ENCODE measurements at places on chromosomes 1 and 21.
A peak's percentile ranks its signal among the peaks of the same experiment; 100 is the strongest.

DNA sequence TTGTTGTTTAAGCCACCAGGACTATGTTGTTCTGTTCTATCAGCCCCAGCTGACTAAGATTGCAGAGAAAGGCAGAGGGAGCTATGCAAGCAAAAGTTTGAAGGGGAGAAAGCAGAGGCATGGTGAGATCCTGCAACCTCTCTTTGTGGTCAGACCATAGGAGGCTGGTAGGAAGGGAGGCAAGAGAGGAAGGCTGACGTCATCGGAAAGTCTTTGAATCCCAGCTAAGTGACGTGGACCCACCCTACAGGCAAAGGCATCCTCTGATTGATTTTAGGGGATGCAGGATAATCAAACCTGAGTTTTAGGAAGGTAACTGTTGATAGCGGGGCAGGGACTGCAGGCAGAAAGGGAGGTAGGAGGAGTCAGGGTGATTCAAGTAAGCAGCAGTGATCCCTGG, 23.3 kb upstream of the TNNI1 start:
- no peak for DNase-seq

DNA sequence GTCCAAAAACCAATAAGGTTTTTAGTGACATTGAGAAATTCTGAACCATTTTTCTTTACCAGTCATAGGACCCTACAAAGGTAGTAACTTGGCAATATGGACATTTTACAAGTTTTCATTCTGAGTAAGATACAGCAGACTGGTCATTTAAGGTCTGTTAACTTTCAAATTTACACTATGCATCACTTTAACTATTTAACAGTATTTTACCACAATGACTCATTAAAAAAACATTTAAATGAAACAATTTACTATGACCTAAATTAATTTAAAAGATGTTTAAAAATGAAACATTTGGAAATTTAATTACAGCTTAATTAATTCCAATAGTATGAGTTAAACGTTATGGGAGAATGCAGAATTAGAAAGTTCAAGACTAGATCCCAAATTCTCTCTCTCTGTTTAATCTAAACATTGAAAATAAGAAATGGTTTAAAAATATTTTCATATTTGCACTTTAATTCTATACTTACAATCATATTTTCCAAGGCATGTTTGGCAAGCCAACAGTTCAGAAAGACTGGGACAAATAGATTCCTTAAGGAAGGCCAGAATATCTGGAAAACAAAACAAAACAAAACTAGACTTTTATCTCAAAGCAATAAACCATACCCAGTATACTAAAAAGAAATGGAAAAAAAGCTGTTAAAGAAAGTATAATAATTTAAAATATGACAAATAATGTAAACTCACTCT, 140.9 kb downstream of the KCNT2 start:
- DNase-seq, result no peak

DNA sequence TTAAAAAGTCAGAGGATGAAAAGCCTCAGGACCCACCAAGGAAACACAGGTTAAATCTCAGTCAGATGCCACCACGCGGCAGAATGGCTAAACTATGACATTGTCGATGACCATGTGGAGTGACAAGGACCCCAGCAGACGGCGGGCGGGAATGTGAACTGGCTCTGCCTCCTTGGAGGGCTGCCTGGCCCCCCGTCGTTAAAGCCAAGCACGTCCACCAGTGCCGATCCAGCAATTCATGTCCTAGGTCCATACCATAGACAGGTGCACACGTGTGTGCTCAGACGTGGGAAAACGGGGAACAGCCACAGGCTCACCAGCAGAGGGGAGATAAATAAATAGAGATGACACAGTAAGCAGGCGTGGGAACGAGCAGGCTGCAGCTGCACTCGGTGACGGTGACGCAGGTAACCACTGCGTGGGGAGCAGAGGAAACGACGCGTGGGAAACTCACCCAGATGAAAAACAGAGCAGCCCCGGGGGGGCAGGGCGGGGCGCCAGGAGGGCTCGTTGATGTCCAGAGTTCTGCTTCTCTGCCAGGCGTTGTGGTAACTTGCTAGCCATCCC, 28.3 kb upstream of the PCBP3 start:
- peak; percentile 70 for DNase-seq

DNA sequence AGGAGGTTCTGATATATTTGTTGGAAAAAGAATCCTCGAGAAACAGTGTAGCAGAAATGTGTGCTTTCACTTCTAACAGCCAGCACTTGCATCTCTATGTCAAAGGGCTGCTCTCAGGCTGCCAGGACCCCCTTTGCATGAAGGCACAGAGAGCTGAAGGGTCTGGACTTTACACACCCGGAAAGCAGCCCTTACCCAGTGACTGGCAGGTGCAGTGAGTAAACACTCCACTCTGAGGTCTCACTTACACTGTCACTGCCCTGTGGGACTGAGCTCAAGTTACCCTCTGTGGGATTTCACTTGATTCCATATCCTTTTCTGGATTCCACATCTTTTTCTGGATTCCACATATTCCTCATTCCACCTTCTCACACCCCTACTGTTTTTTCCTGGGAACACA, 40.8 kb upstream of the PPP2R5A start:
- no peak for DNase-seq

DNA sequence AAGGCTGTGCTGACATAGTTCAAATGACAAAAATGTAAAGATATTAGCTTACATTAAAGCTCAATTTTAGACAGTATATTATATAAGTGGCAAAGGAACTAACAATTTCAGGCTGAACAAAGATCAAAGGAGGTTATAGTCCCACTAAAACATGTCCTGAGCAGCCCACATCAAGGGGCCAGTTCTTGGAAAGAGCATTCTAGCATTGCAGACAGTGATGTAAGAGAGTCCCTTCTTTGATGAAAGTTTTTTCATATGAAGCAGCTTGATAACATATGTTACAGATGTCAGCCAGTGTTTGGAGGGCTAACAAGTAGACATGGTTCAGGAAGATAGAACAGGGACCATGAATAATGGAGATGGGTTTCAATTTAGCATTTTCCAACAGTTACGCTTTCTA, 301.7 kb downstream of the NTNG1 start:
- no peak for DNase-seq

GRCh38 chr1:166538646-166539045, 300.6 kb upstream of the POGK start:
- no peak for DNase-seq

Measured in stimulated activated CD8-positive, alpha-beta memory T cell treated with anti-CD3 and anti-CD28 coated beads, Interleukin-4, amount 100 ng/mL, for 1 hour (primary cell).